AG20443 (cell line): ENCODE measurements at places on chromosomes 1 and 21.
A peak's percentile ranks its signal among the peaks of the same experiment; 100 is the strongest.

DNA sequence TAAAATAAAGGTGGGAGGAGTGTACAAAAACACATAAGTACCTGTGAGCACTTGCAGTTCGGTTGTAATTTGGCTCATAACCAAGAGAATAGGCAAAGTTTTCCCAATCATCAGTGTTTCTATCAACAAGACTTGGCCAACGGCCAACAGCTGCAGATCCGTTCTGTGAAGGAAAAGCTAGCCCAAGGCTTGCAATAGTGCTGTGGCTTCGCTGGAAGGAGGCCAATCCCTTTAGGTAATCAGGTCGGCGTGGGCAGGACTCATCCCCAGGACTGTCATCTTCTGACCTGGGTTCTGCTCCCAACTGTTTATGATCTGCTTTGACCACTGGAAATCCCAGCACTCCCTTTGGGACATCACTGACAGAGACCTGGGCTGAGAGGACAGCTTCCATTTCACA is 107.8 kb downstream of the LYST start:
- no peak for DNase-seq

- DNase-seq: no peak
These were observed 4.4 kb downstream of the F13B start for GRCh38 chr1:197062692-197063091.

GRCh38 chr1:204350857-204351573 is 8.7 kb downstream of the PLEKHA6 start:
- peak; percentile 88 for DNase-seq

DNA sequence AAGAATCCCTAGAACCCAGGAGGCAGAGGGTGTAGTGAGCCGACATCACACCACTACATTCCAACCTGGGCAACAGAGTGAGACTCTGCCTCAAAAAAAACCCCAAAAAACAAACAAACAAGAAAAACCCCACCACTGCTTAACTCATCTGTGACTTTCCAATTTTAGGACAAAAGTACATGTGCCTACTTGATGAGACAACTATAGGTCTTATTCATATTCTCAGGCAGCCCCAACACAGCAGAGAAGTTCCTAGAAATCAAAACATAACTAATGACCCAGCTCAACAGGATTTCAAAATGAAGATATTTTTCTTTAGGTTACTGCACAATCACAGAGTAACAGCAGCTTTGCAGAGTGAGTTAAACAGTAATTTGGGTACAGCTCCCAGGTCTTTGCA is 26.4 kb downstream of the TIAM1 start:
- no peak for DNase-seq

DNA sequence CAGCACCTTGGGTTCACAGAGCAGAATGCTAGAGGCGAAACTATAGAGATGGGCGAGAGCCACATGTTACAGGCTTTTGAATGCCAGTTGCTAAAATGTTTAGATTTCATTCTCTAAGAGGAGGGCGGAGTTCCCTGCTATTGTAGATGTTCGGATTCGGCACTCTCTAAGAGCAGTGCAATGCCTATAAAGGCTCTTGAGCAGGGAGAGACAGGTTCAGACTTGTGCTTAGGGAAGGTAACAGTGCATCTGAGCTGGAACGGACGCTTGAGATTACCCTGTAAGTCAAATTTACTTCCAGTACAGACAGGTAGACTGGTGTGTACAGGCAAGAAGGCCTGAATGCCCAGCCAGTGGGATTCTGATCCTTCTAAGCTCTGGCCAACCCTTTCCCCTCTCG is 15.3 kb downstream of the LURAP1 start:
- no peak for DNase-seq

GRCh38 chr1:205543351-205544301 is 39.2 kb downstream of the CDK18 start:
- DNase-seq: peak; percentile 83

DNA sequence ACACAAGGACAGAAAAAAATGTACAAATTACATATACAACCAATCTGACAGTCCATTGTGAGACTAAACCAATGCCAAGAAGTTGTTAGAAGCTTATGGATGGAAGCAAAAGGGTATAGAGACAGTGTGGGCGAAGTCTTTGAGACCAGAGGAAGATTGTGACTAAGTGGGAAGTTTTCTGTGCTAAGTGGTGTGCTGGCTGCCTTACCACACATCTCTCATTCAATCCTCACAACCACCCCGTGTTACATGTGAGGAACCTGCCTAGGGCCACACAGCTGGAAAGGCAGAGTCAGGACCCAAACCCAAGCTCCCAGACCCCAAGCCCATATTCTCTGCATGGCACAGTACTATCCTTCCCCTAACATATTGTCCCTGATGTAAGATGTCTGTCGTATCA is 53.5 kb upstream of the DUSP10 start:
- DNase-seq: no peak

- no peak for DNase-seq
These were observed 30.5 kb downstream of the MTF2 start for GRCh38 chr1:93109578-93109977.

GRCh38 chr1:47754221-47754620 is 243.0 kb downstream of the TRABD2B start:
- no peak for DNase-seq

- DNase-seq: peak; percentile 91
These were observed 2.7 kb upstream of the ANXA9 start for GRCh38 chr1:150979092-150980056.

- DNase-seq: no peak
These were observed 47.0 kb downstream of the CD46 start for GRCh38 chr1:207798847-207799246.

GRCh38 chr1:118649369-118650106 is 338.6 kb downstream of the TBX15 start:
- DNase-seq: no peak

- peak; percentile 57 for DNase-seq
These were observed 837 bp downstream of the SLC16A1 start for GRCh38 chr1:112954945-112955772.

DNA sequence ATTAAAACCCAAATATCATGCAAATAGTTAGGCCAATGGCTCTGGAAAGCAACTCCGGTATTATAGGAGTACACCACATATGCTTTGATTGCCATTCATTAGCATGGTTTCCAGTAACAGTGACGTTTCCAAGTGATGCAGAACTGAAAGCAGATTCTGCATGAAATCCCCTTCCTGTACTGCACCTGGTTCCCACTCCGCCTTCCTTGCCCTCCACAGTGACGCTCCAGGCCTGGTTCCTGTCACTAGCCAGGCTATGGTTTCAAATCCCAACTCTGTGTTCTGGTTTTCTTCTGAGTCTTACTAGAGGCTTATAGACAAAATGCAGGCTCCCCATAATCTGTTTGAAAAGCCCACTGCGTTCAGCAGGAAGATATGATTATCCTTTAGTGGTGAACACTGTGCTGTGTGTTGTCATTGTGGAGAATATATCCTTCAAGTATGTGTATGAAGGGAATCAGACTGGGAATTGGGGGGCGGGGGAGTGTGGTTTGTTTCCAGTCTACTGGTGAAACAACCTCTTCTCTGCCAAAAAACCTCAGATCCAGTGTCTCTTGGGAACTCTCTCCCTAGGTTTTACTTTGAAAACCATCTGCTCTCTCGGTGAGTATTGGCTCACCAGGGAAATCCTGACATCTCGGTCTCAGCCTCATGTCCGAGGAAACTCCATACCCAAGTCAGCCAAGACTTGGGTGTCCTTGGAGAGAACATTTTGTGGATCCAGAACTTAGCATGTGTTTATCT is 78.7 kb downstream of the TYW3 start:
- no peak for DNase-seq

DNA sequence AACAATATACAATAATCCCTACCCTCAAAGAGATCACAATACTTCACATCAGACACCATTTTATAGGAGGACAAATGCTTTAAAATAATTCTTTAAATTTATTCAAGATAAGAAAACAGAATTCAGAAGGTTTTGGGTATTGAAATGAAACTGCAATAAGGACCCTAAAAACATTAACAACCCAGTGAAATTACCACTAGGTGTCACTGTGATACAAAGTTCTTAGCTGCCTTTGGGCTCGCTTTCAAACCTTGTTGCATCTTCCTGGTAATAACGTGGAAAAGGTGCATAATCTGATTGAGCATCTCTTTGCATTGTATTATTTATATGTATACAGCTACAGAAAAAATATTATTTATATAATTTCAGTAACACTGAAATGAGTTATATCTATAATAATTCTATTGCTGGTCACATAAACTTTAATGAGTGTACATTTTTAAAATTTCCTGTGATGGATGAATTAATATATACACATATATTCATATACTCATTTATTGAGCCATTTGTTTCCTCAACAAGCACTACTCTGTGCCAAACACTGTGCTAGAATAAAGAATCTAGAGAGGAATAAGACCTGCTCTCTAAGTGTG is 185.2 kb downstream of the FAF1 start:
- peak; percentile 43 for DNase-seq

- DNase-seq: no peak
These were observed 4.7 kb downstream of the POGK start for GRCh38 chr1:166843769-166844596.

DNA sequence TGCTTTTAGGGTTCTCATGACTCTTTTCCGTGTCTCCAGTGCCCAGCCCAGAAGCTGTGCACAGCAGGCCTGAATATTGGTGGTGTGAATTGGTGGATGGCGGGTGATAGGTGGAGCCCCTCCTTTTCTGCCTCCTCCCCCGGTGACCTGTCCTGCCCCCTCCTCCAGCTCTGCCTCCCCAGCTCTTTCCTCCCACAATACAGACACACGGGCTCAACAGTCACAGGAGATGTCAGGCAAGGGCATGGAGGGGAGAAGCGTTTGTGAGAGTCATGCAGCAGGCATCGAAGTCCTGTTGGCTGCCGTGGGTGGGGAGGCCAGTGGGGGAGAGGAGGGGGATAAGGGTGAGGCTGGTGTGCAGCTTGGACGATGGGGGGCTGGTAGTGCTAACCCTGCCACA is 17.3 kb upstream of the TTC4 start:
- DNase-seq: no peak

GRCh38 chr1:30338765-30339164 is 384.6 kb downstream of the MATN1 start:
- no peak for DNase-seq

- DNase-seq: no peak
These were observed 56.4 kb downstream of the CHIA start for GRCh38 chr1:111347026-111347425.
